Activated CD8-positive, alpha-beta memory T cell treated with anti-CD3 and anti-CD28 coated beads for 1 hour (primary cell): ENCODE measurements at places on chromosomes 11 and 22.

DNA sequence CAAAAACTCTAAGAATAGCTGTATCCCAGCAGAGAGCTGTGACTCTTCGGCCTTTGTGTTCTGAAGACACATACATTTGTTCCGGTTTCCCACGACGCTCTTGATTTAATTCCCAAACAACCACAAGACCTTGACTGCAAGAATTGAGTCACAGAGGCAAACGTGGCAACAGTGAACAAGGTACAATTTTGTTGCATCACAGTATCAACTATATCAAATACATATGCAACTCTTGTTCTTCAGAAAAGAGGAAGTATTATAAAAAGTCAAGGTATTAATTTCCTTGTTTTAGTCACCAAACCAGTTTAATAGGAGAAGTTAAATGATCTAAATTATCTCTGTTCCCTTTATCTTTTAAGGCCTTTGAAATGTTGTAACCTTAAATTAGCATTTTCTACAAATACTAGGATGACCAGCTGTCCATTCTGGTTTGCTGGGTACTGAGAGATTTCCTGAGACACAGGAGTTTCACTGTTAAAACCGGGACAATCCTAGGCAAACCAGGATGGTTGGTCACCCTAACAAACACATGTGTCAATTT lies 11.1 kb downstream of the HPS5 start:
- no peak for DNase-seq

DNA sequence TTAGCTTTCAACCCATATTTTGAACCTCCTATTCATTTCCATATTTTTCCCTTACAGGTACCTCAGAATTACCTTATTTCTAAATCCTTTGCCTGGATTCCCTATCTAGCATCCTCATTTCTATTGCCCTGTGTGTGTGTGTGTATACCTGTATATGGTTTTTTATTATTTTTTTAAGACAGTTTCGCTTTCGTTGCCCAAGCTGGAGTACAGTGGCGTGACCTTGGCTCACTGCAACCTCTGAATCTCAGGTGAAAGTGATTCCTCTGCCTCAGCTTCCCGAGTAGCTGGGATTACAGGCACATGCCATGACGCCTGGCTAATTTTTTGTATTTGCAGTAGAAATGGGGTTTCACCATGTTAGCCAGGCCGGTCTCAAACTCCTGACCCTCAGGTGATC lies 12.6 kb downstream of the HIPK3 start:
- DNase-seq = no peak

- no peak for DNase-seq
Observed at GRCh38 chr11:66418168-66418985, 2.5 kb upstream of the NPAS4 start.

GRCh38 chr11:114157476-114158050 lies 98.1 kb downstream of the ZBTB16 start:
- DNase-seq = no peak

GRCh38 chr11:128290106-128290840 lies 297.1 kb downstream of the ETS1 start:
- peak; percentile 31 for DNase-seq
